GM10248 (cell line): ENCODE measurements at places on chromosomes 3 and 15.

DNA sequence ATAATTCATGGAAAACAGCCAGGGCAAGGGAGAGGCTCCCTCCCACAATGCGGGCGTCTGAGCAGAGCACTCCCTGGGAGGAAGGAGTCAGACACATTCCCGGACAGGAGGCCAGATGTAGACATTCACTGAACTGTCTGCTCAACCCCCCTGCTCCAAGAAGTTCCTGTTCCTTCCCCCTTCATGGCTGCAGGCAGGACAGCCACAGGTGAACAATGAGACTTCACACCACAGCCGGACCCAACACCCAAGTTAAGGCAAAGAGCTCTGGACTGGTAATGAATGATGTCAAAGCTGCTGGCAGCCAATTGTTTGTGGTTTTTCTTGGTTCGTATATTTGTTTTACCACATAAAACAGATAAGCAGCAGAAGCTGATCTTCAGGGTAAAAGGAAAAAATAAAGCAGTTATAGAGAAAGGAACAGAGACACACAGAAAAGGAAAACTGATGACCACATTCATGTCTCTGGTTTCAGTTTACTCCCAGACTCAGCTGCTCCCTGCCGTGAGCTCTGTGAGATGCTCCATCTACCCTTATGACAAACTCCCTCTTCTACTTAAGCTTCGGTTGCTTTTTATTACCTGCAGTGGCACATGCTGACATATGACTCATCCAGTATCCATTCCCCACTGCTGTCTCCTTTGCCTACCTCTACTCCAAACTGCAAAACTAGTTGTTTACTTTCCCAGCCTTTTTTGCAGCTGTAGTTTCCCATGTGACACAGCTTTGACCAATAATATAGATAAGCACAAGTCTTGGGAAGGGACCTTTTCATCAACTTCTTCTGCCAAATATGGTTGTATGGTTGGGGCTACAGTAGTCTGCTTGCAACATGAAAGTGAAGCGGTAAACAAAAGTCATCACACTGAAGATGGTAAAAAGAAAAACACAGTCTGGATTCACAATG, 33.1 kb downstream of the DZIP1L start:
- DNase-seq, result no peak

DNA sequence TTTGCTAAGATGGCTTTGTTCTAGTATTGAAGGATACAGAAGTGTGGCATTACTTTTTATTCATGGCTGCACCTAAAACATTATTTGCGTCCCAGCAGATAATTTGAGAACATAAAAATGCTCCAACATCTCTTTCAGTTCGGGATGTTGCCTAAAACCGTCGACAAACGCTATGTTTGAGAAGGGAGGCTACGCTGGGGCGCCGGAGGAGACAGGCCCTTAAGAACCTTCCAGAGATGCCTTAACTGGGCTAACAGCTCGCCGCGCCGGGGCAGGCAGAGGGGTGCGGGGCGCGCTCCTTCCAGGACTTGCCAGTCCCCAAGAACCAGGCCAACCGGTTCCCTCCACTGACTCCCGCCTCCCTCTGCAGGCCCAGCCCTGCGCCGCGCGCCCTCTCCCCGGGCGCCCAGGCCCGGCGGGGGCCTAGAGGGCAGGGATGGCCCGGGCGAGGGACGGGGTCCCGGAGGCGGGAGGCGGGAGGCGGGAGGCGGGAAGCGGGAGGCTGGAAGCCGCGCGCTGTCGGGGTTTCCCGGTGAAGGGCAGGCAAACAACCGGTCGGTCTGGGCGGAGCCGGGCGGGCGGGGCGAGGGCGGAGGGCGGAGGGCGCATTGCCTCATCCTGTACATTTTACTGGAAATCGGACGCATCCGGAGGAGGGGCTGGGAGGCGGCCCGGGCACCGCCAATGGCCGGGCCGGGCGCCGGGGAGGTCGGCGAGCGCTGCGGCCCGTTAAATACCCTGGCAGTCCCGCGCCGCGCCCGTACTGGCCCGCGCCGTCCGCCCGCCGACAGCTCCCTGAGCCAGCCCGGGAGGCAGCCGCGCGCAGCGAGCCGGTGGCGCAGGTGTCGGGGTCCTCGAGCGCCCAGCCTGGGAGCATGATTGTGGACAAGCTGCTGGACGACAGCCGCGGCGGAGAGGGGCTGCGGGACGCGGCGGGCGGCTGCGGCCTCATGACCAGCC, at the start of gene NFKBIZ:
NFKBIZ (plus strand) TSS at position 761 of the 960 bp plus-strand sequence; CDS start at position 876, 115 bp downstream.
- DNase-seq, result peak; percentile 95

DNA sequence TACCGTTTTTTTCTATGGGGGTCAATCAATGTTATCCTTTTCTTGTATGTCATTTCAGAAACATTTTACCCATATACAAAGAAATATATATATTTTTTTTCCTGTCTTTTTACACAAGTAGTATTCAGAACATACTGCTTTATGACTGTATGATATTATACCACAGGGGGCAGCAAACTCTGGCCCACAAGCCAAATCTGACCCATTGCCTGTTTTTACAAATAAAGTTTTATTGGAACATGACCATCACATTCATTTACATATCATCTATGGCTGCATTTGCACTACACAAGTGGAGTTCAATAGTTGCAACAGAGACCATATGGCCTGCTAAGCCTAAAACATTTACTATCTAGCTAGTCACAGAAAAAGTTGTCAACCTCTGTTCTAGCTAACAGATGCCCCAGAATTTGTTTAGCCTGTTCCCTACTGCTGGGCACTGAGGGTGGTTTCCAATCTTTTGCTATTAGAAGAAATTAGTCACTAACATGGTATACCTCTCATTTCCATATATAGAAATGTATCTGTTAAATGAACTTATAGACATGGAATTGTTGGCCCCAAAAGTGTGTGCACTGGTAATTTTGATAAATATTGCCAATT, 57.7 kb downstream of the BFSP2 start:
- DNase-seq, result no peak

GRCh38 chr15:88331291-88331690, 74.8 kb upstream of the NTRK3 start:
- peak; percentile 63 for DNase-seq

DNA sequence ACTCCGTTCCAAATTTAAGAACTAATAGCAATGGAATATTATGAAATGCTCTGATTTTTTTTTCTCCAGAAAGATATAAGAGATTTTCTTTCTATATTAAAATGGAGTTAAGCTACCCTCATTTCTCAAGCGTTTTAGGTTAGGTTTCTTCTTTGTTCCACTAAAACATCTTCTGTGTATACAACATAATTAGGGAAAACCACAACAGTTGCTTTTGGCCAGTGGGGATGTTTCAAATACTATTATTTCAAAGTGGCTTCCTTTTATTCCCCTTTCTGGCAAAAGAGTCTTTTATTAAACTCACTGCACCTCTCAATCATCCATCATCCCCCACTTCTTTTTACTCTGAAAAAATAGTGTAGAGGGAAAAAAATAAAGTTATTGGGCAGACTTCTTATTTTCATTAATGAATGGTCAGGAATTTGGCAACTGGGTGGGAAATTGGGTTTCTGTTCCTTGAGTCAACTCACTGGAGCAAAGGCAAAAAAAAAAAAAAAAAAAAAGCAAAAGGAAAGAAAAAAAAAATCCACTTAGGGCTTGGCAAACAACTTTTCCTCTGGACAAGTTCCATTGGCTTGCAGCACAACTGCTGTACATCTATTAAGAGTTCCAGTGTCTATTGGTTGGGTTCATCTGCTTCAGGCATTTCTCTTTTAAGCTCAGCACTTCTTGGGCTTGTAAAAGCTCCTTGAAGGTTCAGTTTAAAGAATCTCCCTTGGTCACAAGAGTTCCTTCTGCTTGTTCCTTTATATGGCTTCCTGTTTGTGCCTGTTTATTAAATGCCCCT, 963.4 kb downstream of the ROBO1 start:
- DNase-seq, result no peak

GRCh38 chr3:172646439-172647015, 64.3 kb downstream of the NCEH1 start:
- no peak for DNase-seq

- DNase-seq, result no peak
Observed at GRCh38 chr15:62503451-62503850, 338.4 kb upstream of the C2CD4B start.

DNA sequence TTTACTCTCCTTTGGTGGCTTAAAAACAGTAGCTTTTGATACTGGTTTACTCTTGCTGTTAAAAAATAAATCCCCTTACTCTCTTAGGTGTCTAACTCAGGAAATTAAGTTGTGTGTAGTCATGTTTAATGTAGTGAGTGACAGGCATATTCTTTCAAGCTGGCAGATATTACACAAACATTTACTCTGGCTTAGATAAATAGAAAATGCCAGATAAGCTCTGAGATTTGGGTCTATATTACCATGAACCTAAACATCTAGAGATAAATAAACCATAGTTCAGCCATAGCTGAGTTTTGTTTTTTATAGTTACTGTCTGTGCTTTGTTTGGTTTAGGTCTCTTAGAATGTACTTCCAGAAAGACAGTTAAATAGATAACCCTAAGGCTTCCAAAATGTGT, 2.4 kb downstream of the SEMA6D start:
- no peak for DNase-seq

DNA sequence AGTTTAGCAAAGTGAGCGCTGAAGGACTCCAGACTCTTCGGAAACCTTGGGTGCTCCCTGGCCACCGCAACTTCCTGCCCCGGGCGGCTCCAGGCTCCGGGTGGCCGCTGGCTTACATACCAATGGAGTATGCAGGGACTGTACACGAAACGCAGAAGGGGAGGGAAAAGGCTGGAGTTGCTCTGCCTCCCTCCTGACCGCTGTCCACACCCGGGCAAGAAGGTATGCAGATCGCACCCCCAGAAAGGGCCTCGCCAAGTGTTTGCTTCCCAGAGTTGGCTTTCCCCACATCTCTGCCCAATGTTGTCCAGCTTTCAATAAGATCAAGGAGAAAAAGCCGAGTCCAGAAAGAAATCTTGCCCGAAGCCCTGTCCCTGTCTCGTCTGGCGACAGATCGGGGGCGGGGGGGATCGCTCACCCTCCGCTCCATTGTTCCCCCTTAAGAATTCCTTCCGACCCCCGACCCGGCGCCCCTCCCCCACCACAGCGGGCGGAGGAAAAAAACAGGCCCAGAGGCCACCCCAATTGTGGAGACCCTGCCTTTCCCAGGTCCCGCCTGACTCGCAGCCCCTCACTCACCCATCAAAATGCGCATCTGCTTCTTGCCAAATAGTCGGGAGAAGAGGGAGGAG, 533 bp downstream of the ARF4 start:
- peak; percentile 27 for DNase-seq

DNA sequence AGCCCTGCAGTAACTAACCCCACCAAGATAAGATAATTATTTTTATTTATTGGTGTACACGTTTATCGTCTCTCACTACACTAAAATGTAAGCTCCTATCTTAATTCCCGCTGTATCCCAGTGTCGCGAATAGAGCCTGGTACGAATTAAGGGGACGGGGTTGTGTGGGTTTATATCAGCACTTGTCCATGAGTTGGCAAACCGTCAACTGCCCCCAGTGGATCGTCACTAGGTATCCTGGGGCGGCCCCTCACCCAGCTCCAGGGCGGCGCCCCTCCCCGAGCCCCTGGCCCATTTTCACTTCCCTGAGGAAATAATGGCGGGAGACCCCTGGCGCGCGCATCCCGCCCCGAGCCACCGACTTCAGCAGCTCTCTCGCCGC, 465 bp downstream of the RUVBL1 start:
- DNase-seq, result no peak

DNA sequence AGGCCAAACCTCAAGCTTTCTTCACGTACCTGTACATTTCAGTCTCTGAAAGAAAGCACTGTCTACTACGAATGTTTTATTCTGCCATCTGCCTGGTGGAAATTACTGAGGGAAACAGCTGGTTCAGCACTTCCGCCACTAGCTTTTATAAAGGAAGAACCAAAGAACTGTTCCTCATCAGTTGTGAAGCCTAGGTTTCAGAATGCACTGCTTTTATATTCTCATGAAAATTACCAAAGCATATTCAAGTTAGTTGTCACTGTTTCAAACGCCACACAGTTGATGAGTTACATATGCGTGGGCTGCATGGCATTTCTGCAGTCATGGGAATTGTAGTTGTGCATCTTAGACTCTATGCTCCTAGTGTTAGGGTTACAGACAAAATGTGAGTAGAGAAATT, 21.5 kb upstream of the ZBTB38 start:
- DNase-seq, result no peak

DNA sequence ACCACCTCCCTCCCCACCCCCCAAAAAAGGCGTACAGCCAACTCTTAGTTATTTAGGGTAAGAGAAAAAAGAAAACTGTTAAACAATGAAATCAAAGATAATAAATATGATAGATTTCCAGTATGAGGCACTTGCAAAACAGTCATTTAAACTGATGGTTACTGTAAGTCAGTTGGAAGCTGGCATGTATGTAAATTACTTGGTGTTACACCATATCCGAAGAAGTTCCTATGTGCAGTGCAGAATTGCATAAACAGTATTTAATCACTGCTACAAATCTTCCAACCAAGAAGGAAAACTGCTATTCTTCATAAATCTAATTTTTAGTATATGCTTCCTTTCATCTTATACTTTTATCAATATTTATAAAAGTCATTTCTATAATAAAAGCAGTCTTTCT, 62.0 kb downstream of the LEO1 start:
- no peak for DNase-seq

DNA sequence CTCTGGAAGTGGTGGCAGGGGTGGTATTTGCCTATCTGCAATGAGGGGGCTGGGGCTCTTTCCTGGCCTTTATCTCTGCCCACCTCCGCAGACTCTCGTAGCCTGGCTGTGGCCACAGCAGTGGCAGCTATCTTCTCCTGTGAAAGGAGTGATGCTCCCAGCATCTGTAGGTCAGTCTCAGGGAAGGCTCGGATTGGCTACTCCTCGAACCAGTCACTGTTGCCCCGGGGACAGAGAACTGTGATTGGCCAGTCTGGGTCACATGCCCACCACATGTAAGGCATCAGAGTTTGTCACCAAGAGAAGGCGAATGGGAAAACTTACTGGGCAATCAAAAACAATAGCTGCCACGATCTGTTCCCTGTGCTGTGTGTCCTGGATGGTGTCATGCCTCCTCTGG, 30.1 kb upstream of the FGD5 start:
- no peak for DNase-seq

- no peak for DNase-seq
Observed at GRCh38 chr3:151852074-151852811, 21.2 kb upstream of the SUCNR1 start.

DNA sequence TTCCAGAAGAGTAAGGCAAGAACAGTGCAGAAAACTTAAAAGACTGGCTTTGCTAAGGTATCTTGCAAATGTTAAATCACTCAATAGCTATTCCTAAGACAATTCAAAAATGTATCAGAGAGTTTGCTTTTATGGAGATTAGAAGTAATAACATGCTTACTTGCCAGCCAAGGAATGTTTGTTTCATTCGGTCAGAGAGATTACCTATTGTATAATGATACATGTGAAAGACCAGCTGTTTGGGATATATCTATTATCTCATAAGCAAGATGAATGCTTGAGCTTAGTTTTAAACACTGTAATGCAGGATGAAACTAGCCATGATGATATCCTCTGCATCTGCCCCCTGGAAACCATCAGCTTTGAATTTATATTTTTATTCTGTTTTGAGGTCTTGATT, 70.7 kb downstream of the MAP2K5 start:
- DNase-seq, result no peak

- no peak for DNase-seq
Observed at GRCh38 chr3:152857082-152857481, 22.2 kb downstream of the P2RY1 start.

- peak; percentile 87 for DNase-seq
Observed at GRCh38 chr3:193788189-193788991, 195.4 kb downstream of the OPA1 start.

GRCh38 chr3:93981649-93982048, 1.7 kb downstream of the ARL13B start:
- no peak for DNase-seq
